Activated naive CD4-positive, alpha-beta T cell treated with anti-CD3 and anti-CD28 coated beads, Interleukin-2, amount 50 U/mL, for 16 hours (primary cell): ENCODE measurements at places on chromosomes 1 and 21.

DNA sequence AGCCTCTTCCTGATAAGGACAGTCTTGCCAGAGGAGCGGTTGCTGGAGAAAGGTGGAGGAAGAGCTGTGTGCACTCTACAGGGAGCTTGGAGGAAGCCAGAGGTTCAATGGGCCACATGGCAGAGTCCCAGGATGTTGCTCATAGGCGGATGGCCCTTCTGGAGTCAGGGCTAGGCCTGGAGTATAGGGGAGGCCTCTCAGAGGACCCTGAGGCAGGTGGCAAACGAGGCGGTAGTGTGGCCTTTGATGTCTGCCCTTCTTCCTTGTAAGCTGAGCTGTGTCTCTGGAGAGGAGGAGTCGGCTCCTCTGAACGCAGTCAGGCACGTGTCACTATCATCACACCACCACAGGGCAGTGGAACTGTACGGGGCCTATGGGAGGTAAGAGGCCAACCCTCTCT is 8.6 kb downstream of the PKP1 start:
- no peak for DNase-seq

DNA sequence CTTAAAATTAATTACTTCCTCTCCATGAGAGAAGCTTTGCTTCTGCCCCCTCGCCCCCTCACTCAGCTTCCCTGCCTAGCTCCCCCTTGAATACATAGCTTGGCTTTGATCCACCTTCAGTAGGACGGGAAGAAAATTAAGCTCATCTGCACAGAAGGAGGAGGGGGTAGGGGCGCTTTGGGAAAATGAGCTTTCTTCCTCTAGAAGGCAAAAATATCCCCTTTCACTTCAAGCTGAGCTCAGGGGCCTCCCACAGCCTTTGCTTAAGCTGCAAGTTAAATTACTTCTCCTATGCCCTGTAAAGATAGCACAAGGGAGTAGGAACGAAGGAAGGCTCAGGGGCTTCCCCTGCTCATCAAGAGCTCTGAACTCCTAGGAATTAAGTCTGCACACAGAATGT is 65.2 kb upstream of the GOLT1A start:
- no peak for DNase-seq

DNA sequence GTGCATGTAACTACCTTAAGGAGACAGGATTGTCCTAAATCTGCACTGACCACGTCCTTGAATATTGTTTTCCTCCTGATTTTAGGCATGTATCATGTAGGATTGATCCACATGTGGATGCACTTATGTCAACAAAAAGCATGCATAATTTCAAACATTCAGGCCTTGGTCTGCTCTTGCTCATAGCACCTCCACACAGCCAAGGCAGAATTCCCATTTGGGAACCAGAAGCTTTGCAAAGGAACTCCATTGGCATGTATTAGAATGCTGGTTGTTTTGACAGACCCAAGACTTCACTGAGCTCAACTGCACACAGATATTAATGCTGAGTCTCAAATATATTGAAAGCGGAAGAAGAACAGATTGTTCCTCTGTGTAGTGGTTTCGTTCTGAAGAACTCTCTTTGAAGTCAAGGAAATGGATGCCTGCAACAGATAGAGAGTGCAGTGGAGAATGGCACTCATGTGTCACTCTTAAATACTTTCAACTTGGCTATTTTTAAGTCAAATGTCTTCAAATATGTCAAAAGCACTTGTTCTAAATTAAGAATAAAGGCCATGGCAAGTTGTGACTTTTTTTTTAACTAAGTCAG is 387.6 kb downstream of the LTN1 start:
- DNase-seq, result no peak

GRCh38 chr1:230359992-230360668 is 66.0 kb downstream of the PGBD5 start:
- DNase-seq, result no peak

DNA sequence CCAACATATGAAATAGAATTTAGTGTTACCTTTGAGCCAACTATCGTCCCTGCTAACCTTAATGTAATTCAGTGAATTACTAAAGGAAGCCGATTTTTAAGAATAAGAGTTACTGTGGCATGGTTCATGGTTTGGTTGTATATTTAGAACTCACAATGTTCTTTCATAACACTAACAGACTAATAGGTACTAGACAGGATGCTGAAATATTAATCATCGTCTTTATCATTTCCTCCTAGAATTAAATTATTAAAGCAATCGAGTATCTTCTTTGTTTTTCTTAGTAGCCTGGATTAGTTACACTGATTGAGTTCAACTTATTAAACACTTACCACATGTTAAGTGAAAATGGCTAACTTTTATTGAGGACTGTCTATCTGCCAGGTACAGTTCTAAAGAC is 47.7 kb downstream of the TARBP1 start:
- DNase-seq, result no peak

DNA sequence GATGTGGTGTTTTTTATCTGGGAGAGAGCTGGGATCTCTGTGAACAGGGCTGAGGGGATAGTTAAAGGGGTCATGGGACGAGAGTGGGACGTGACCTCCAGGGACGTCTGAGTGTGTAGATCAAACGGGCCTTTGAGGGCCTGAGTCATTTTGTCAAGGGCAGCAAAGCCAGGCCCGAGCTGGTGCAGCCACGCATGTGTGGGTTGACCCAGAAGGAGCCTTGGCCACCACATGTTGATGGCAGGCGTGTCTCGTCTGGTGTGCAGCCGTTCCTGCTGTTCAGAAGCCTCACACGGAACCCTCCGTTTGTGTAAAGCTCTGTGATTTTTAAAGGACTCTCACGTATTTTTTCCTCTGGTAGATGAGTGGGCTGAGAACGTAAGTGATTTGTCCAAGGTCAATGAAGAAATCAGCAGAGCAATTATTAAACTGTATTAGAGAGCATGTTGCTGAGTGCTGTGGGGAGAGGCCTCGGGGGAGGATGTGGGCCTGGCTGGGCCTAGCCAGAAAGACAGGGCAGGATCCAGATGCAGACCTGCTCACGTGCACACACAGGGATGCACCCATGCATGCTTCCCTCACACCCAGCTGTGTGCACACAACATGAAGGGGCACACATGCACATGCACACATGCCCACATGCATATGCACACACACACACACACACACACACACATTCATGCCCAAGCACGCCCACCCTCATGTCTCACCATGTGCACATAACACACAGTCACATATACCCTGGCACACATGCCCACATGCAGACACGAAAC is 89.8 kb downstream of the AJAP1 start:
- no peak for DNase-seq

DNA sequence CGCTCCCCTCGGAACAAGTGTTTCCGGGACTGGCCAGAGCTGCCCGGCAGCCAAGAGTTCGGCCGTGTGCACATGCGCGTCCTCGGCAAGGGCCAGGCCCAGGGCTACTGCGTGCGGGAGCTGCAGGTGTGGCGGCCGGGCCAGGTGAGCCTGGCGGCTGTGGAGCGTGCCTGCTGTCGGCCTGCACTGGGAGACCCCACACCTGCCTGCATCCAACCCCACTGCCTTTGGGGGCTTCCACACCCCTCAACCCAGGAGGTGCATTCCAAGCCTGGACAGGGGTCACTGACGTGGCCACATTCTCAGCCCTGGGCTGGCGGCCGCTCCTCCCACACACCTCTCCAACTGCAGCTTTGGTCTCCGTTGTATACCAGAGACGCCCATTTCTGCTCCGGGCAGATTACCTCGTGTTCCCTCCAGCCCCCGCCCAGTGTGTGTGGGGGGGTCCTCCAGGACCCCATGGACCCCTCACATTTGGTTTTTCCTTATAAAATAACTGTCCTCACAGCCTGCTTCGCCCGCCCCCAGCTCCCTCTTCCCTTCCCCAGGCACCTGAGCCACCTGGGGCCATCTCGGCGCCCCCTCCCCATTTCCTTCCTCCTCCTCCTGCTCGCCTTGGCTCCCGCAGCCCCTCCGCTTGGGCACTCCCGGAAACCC is 6.1 kb downstream of the RNF223 start:
- DNase-seq, result no peak

GRCh38 chr1:245396615-245397014 is 241.8 kb downstream of the KIF26B start:
- no peak for DNase-seq

GRCh38 chr1:11678442-11678841 is 2.5 kb downstream of the MAD2L2 start:
- DNase-seq, result no peak
